ENCODE measurements at places on chromosomes 5 and 9.

GRCh38 chr5:22985446-22985845 lies 132.3 kb upstream of the CDH12 start:
- no peak for DNase-seq

DNA sequence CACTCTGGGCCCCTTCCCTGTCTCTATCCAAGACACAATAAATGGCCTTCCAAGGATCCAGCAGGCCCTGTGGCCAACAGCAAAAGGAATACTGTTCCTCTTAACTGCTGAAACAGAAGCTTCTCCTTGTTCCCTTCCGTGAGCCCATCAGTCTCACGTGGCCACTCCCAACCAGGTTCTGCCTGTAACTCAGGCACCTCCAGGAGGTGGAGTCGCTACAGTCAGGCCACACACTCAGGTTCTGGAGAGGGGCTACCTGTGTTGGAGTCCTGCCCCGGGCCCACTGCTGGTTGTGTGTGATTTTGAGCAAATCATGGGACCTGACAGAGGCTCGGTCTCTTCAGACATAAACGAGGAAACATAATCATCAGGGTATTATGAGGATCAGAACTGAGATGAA lies 10.3 kb downstream of the FAT2 start:
- no peak for DNase-seq

DNA sequence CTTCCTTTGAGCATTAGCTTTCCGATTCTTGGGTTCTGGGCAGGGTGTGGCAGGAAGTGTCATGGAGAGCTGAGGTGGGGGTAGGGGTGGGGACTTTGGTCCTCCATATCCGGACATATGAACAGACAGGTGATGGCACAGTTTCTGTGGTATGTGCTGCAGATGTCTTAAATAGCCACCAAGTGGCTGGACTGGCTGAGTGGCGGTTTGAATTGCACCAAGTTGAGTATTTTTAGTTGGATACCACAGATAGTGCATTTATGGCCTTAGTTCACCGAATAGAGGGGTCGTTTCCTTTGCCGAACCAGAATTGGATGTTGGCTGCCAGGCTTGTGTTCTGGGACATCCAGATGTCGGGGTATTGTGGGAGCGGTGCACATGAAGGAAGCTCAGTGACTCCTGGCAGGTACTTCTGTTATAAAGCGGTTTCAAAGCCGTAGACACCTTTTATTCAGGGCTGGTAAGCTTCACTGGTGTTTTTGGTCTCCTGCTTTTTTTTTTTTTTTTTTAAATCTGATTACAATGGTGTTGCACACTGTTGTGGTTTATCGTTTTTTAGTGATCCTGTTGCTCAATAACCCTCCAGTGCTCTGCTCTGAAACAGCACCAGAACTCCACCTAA lies 15.1 kb upstream of the TNFAIP8 start:
- DNase-seq, result no peak

DNA sequence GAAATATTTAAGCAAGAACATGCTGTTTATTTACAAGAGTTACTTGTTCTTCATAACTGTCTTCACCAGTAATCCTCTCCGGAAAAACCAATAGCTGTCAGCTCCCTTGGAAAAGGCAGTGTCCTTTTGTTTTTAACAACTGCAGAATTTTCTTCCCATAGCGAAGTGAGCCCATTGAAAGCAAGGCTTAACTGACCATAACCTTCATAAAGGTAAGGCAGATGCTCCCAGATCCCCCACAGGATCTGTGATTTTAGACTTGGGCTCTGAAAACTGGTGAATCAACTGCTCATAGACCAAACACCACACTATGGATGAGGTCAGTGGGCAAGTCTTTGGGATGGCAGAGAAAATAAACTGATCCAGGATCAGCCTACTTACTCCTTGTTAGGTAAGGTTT lies 155.0 kb downstream of the GLIS3 start:
- no peak for DNase-seq

- no peak for DNase-seq
Observed at GRCh38 chr9:116055536-116055935, 98.1 kb upstream of the PAPPA start.

- no peak for DNase-seq
Observed at GRCh38 chr5:157390551-157391297, 69.3 kb upstream of the NIPAL4 start.

GRCh38 chr9:85443190-85443598 lies 298.6 kb downstream of the AGTPBP1 start:
- DNase-seq, result no peak

DNA sequence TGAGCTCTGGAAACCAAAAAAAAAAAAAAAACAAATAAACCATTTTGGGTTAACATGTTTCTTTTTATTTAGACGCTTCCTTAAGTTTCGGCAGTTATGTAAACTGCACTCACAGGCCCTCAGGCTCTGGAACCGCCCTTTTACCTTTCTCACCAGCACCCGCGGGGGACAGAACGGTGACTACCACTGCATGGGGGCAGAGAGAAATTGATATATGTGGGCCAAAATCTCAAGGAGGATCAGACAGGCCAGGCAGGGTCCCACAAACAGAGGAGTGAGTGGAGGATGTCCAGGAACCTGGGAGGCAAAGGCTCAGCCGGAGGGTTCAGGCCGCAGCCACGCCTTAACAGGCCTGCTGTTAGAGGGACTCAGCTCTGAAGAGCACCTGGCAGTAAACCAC lies 54.4 kb downstream of the IRX2 start:
- DNase-seq, result no peak

GRCh38 chr9:114804505-114804904 lies 1.3 kb downstream of the TNFSF15 start:
- DNase-seq, result no peak

DNA sequence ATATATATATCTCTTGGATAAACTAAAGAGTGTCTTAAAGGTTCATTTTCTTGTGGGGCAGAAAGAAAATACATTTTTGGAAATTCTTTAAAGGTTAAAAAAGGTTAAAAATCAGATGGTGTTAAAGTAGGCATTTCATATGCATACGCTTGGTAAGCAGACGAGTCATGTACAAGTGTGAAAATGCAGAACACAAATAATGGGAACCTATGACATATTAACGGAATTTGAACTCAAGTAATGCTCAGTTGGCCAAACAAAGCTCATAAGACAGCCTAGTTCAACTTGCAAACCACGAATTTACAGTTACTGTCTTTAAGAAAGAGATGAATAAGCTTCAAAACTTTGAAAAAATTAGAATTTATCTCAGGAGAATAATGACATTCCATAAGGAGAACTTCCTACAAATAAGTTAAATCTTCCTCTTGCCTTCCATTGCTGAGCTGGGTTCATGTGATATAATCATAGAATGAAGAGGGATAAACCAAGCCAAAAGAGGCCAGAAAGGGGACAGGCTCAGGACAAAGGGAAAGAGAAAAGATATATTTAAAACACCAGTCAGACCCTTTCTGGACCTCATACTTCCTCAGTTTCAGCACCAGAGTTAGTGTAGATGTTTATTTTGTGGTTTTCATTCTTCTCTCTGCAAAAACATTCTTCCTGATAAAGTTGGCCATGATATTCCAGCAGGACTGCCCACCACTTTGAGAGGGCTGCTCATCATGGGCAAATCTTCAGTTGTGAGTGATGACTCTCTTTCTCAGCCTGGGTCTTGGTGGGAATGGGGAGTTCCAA lies 256.7 kb upstream of the CD180 start:
- no peak for DNase-seq

DNA sequence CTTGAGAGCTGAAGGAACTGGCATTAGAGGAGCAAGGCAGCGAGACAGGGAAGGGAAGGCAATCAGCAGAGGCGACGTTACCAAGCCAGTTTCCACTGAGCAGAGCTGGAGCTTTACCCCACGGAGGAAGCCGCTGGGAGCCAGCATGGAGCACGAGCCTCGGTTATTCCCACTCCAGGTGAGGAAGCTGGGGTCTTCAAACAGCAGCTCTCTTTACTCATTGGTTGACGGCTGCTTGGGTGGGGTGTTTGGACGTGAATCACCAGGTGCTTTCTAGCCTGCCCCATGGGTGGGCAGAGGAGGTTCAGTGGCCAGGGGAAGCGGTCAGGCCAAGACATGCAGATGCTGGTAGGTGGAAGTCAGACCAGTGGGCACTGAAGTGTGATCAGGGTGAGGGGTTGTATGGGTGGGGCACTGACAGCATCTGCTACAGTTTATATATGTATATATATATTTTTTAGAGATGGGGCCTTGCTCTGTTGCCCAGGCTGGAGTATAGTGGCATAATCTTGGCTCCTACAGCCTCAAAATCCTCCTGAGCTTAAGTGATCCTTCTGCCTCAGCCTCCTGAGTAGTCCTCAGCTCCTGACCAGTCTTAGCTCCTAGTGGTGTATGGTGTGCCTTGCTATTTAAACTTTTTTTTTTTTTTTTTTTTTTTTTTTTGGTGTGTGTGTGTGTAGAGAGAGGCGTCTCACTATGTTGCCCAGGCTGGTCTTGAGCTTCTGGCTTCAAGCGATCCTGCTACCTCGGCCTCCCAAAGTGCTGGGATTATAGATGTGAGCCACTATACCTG lies 12.4 kb downstream of the SNX30 start:
- DNase-seq, result no peak

- DNase-seq, result no peak
Observed at GRCh38 chr5:97131921-97132320, 10.5 kb downstream of the LIX1 start.

GRCh38 chr9:25681266-25681665 lies 3.0 kb upstream of the TUSC1 start:
- DNase-seq, result no peak

- DNase-seq, result no peak
Observed at GRCh38 chr5:95738072-95738471, 6.9 kb downstream of the RHOBTB3 start.

GRCh38 chr9:119955276-119955675 lies 586.0 kb upstream of the BRINP1 start:
- DNase-seq, result no peak

DNA sequence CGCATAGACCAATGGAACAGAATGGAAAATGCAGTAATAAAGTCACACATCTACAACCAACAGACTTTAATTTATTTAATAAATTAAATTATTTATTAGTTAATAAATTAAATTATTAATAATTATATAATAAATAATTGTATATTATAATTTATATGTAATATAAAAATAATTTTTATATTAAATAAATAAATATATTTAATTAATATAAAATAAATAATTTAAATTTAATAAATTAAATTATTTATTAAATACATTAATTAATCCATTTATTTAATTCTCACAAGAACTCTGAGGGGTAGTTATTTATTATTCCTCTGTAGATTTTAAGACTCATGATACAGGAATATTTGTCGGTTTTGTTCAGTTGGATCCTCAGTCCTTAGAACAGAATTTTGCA lies 176.1 kb upstream of the ADAMTS19 start:
- no peak for DNase-seq

- DNase-seq, result no peak
Observed at GRCh38 chr5:175614223-175614815, 43.6 kb upstream of the HRH2 start.

- no peak for DNase-seq
Observed at GRCh38 chr9:127783111-127784008, 2.5 kb upstream of the CDK9 start.

GRCh38 chr9:89564346-89564878 lies 40.4 kb upstream of the GADD45G start:
- DNase-seq, result peak; percentile 45

DNA sequence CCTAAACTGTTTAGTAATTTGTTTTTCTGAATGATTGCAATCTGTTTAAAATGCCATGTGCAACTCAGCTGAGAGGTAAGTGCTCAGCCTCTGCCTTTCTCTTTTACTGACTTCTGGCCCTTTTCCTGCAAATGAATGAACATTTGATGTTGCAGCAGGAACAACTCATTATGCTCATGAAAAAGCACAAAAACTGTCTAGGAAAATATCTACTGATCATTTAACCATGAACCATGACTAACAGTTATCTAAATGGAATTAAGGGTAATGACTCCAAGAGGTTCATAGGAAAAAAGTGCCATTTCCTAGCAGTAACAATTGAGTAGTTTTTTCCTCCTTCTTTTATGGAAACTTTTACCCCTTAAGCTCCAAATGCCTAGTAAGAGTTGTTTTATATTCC lies 70.6 kb upstream of the ANKH start:
- no peak for DNase-seq

GRCh38 chr5:98564836-98565235 lies 208.6 kb upstream of the RGMB start:
- DNase-seq, result no peak

DNA sequence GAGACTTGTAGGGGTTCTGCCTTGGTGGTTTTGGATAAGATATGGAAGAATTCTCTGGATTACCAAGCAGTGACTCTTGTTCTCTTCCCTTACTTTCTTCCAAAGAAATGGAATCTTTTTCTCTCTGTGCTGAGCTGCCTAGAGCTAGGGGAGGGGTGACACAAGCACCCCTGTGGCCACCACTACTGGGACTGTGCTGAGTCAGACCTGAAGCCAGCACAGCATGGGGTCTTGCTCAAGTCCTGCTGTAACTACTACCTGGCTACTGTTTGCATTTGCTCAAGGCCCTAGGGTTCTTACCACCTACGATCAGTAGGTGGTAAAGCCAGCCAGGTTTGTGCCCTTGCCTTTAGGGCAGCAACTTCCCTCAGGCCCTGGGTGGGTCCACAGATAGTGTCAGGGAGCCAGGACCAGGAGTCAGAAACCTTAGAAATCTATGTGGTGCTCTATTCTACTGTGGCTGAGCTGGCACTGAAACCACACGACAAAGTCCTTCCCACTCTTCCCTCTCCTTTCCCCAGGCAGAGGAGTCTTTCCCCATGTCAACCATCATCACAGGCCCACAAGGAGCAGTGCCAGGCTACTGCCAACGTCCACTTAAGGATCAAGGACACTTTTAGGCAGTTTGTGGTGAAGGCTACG lies 53.8 kb downstream of the SREK1 start:
- no peak for DNase-seq

GRCh38 chr5:5929291-5930020 lies 448.9 kb downstream of the MED10 start:
- DNase-seq, result no peak

- DNase-seq, result no peak
Observed at GRCh38 chr5:10762776-10763500, 1.9 kb upstream of the DAP start.

GRCh38 chr9:110835404-110835803 lies 166.8 kb downstream of the MUSK start:
- DNase-seq, result no peak

GRCh38 chr5:10489810-10490426 lies 48.2 kb downstream of the ROPN1L start:
- no peak for DNase-seq

DNA sequence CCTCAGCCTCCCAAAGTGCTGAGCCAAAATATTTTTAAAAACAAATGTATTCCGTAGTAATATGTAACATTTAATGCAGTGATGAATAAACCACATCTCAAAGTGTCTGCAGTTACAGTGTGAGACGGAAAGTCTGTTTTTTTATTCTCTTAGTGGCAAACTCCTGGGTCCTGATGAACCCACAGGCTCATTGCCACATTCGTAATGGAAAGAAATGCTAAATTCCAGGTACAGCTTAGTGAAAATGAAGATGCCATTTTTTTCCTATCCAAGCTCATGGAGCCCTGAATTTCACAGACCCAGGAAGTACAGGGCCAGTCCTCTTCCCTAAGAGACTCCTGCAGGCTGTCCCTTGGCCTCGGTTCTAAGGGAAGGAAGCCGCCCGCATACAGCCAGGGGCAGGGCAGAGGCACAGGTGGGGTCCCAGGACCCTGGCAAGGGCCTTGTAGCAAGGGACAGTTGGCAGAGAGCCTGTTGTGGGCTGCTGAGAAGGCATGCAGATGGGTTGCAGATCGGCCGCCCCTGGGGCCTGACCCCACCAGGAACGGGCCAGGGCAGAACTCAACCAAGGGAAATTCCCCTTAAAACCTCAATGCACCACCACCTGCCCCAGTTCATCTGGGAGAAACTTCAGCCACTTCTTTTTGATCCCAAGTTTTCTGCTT lies 36.2 kb downstream of the IPPK start:
- no peak for DNase-seq

GRCh38 chr5:2003690-2004365 lies 121.1 kb upstream of the IRX4 start:
- DNase-seq, result no peak

- DNase-seq, result no peak
Observed at GRCh38 chr5:174777111-174777510, 52.7 kb downstream of the MSX2 start.
